ENCODE measurements at places on chromosomes 16 and 17. TPM values are rescaled to one million over a fixed set of nuclear protein-coding genes. Genes with fewer than 3 reads are reported as not detected.

C17orf78 gene
- total RNA-seq = not detected

KRTAP3-2 gene
- total RNA-seq = not detected

KRT32 gene
- not detected for total RNA-seq

GRCh38 chr17:32516940-32517701 lies 30.3 kb downstream of the CDK5R1 start:
- no peak overlapping the region for H3K27ac ChIP-seq
- DNase-seq = no peak
- peaks cover 32% of the 10 kb centered on the region for H3K4me1 ChIP-seq
- H3K27me3 ChIP-seq = no peaks in the 10 kb centered on the region
- H3K36me3 ChIP-seq = no peaks in the 10 kb centered on the region

DNA sequence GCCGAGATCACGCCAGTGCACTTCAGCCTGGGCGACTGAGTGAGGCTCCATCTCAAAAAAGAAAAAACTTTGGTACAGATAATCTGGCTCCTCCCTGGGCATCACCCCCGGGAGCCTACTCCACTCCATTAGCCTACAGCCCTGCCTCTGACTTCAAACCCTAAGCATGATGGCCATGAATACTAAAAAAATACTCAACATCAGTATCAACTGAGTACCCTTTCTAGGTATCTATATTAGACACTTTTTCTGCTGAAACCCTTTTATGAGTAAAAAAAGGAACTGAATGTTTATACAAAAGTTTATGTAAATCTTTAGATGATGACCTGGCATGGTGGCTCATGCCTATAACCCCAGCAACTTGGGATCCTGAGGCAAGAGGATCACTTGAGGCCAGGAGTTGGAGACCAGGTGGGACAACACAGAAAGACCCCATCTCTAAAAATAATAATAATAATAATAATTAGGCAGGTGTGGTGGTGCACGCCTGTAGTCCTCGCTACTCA lies 6.9 kb downstream of the RDM1 start:
- no peak overlapping the region for H3K4me3 ChIP-seq
- H3K27me3 ChIP-seq = peaks cover 8% of the 10 kb centered on the region
- no peaks in the 10 kb centered on the region for H3K4me1 ChIP-seq
- no peak for DNase-seq

FBXL20 gene
- 10.4 TPM for total RNA-seq
